ENCODE measurements at places on chromosomes 1 and 21. TPM values are rescaled to one million over a fixed set of nuclear protein-coding genes. Genes with fewer than 3 reads are reported as not detected.
A peak's percentile ranks its signal among the peaks of the same experiment; 100 is the strongest.

Gene KCNE2
- total RNA-seq: not detected

Gene AMY1A
- total RNA-seq: not detected

Gene KPRP
- total RNA-seq: not detected

Gene CCDC190
- total RNA-seq: not detected

Gene GUCA2A
- total RNA-seq: not detected

GRCh38 chr1:168911370-168911769 is 182.4 kb upstream of the DPT start:
- no peak overlapping the region for H3K4me3 ChIP-seq
- no peaks in the 10 kb centered on the region for H3K4me1 ChIP-seq
- H3K27ac ChIP-seq: no peak overlapping the region
- DNase-seq: no peak
- no peaks in the 10 kb centered on the region for H3K27me3 ChIP-seq

- H3K4me3 ChIP-seq: no peak overlapping the region
- no peaks in the 10 kb centered on the region for H3K4me1 ChIP-seq
- no peak overlapping the region for H3K27ac ChIP-seq
- H3K27me3 ChIP-seq: no peaks in the 10 kb centered on the region
These were observed 66.1 kb downstream of the GPATCH2 start for GRCh38 chr1:217564833-217565232.

DNA sequence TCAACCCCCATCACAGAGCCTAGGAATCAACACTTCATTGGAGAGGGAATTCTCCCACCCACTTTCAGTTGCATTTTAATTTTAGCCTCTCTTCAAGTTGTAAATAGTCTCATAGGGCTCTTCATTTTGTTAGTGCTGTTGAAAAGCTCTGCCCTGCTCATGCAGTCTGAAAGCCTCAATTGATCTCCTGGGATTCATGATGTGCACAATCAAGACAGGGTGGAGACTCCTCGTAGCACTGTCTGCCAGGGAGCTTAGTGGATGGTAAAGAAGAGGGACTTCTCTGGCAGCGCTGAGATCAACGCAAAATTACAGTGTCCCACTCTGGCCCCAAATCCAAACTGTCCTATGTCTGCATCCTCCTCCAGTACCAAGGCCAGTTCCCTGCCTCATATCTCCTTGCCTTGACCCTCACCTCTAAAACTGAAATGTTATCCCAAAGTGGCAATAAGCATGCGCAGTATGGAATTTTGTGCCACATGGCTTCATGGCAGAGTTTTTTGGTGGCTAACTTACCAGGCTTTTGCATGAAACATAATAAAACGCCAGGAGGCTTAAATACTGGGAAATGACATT is 282.2 kb downstream of the CACNA1E start:
- no peak for DNase-seq
- H3K36me3 ChIP-seq: no peaks in the 10 kb centered on the region
- no peak overlapping the region for H3K4me3 ChIP-seq
- no peaks in the 10 kb centered on the region for H3K4me1 ChIP-seq
- no peak overlapping the region for H3K27ac ChIP-seq

GRCh38 chr1:72915581-72915980 is 633.2 kb upstream of the NEGR1 start:
- H3K36me3 ChIP-seq: no peaks in the 10 kb centered on the region
- peak overlapping the region; percentile 60 for H3K27ac ChIP-seq
- H3K27me3 ChIP-seq: no peaks in the 10 kb centered on the region

GRCh38 chr1:24586970-24587820 is 31.3 kb downstream of the NCMAP start:
- H3K4me3 ChIP-seq: no peak overlapping the region
- no peaks in the 10 kb centered on the region for H3K4me1 ChIP-seq
- no peaks in the 10 kb centered on the region for H3K27me3 ChIP-seq
- H3K36me3 ChIP-seq: no peaks in the 10 kb centered on the region
- no peak for DNase-seq
- H3K27ac ChIP-seq: no peak overlapping the region

GRCh38 chr1:2166254-2166653 is 28.3 kb downstream of the FAAP20 start:
- H3K27me3 ChIP-seq: no peaks in the 10 kb centered on the region
- no peak overlapping the region for H3K27ac ChIP-seq
- no peaks in the 10 kb centered on the region for H3K4me1 ChIP-seq
- peaks cover 7% of the 10 kb centered on the region for H3K36me3 ChIP-seq

Data from H9 (cell line).